ENCODE measurements at places on chromosomes 2 and 18.

DNA sequence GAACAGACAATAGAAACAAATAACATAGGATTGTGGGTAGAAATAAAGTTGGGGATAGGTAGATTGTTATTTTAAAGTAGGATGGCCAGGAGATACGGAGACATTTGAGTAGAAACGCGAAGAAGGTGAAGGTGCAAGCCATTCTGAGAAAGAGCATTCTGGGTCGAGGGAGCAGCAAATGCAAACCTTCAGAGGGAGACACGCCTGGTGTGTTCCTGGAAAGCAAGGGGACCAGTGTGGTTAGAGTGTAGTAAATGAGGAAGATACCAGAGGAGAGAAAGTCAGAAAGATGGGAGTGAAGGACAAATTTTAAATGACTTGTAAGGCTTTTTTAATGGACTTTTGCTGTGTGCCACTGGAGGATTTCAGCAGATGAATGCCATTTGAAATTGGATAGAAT lies 1.7 kb downstream of the CYP20A1 start:
- DNase-seq: no peak

DNA sequence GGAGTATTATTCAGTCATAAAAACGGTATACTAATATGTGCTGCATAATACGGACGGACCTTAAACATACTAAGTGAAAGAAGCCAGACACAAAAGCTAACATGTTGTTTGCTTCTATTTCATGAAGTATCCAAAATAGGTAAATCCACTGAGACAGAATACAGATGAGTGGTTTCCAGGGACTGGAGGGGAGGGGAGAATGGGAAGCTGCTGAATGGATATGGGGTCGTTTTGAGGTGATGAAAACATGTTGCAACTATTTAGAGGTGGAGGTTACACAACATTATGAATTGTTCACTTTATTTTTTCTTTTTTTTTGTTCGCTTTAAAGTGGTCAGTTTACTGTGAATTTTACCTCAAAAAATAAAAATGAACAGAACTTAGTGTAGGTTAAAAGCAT lies 52.9 kb downstream of the RAB10 start:
- DNase-seq: no peak

GRCh38 chr18:907885-908757 lies 3.5 kb downstream of the ADCYAP1 start:
- no peak for DNase-seq

- no peak for DNase-seq
These were observed 352.7 kb upstream of the SLC39A10 start for GRCh38 chr2:195304310-195304709.

DNA sequence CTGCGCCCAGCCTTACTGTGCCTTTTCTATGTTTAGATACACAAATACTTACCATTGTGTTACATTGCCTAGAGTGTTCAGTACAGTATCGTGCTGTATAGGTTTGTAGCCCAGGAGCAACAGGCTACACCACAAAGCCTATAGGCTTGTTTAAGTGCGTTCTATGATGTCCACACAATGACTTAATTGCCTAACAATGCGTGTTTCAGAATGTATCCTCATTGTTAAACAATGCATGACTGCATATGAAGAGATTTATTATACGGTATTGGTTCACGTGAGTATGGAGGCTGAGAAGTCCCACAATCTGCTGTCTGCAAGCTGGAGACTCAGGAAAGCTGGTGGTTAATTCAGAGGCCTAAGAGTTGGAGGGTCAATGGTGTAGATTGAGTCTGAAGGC lies 46.1 kb upstream of the MGAT4A start:
- no peak for DNase-seq

GRCh38 chr2:9781252-9781651 lies 62.0 kb upstream of the TAF1B start:
- DNase-seq: no peak

DNA sequence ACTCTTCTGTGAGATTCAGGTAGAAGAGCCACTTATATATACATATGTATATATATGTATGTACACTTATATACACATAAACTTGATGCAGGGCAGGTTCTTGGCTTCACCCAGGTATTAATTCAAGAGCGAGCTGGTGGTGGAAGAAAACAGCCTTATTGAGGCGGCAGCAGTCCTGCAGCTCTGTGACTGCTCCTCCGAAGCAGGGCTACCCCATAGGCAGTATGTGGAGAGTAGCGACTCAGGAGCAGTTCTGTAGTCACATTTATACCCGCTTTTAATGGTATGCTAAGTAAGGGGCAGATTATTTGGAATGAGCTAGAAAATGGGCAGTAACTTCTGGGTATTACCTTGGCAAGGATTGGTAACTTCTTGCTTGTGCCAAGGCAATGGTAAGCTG lies 280.6 kb upstream of the TFPI start:
- DNase-seq: no peak

DNA sequence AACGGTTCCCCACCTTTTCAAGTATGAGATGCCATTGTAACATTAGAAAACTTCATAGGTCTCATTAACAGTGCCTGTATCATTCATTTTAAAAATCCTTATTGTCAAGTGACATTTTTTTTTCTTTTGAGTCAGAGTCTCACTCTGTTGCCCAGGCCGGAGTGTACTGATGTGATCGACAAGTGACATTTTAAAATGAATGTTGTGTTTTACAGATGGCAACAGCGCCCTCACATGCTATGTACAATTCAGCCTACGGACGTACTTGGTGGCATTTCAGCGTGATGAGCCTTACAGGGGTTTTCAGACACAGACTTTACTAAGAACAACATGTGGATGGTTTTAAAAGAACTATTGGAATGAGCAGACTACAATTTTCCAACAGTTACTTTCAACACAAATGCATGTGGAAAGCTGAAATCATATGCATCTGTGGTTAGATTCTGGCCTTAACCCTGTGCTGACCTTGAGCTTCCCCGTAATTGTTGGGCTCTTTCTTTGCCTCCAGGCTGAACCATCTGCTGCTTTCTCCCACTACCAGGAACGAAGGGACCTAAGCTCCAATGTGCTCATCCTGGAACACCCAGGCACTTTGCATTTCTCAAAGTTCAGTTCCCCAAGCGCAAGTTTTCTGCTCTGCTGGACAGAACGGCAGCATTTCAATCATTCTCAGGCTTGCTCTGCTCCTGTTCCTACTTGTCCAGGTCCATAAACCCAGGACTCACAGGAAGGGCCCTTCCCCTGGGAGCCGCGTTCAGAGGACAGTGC lies 119.9 kb upstream of the NDUFV2 start:
- no peak for DNase-seq

GRCh38 chr2:73232403-73233153 lies 461 bp downstream of the PRADC1 start:
- DNase-seq: no peak

DNA sequence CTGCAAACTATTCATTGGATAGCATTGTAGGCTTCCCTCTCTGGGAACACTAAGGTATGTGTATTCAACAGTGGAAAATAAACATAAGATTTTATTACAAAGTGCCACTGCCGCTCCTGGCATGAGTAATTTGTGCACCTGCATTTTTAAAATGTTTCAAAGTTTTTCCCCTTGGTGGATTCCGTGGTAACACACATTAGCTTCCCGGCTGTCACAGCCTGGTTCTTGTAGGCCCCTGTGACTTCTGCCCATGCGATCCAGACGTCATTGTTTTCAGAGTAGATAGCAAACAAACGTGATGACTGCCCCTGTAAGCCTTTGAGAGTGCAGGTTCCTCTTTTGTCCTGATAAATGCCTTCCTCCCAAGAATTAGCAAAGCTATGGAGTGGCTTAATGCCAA lies 421.0 kb downstream of the ZNF521 start:
- no peak for DNase-seq

DNA sequence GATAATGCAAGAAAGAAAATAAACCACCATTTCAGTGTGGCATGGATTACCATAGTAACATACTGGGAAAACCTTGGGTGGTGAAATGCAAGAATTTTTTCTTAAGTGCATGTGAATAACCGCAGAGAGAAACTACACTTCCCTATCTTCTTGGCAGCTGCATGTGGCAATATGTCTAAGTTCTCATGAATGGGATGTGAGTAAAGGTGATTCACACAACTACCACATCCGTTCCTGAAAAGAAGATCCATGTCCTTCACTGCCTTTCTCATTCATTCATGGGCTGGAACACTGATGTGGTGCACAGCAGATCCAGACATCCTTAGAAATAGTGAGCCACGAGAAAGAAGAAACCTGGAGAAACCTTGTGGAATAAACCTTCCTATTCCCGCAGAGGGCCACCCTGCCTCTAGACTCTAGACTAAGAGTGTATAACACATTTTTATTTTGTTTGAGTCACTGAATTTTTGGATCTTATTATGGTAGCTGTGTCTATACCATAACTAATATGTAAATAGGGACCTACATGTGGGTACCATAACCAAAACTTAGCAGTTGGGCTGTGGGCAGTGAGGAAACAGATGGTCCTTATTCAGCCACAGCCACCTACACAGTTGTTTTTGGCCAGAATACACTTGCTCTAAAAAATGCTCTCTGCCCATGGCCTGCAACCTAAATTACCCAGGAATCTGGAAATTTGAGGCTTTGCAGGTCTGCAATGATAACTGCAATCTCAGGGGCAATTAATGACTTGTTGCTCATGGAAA lies 573.3 kb downstream of the LRP1B start:
- DNase-seq: no peak

DNA sequence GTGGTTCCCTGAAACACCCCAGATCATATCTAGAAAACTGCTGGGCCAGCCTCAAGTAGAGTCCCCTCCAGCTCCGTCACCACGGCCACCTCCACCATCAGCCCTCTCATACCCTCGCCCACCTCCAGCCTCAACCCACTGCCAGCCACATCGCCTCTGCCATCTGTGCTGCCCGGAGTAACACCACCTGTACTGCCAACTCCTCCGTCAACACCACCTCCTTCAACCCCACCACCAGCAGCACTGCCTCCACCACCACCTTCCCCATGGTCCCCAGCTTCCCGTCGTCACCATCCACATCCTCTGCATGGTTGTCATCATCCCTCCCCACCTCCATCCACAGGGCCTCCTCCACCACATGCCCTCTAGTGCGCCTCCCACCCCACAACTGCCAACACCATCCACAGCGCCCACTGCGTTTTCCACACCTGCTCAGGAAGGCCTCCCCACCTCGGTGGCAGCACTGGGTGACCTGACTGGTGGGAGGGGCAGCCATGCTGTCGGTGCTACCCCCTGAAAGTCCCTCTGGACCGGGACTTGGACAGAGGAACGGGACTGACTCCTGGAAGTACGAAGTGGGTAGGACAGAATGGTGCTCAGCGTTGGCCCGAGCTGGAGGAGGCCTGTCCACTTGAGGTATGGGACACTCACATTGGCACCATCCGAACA lies 1.6 kb downstream of the SNED1 start:
- no peak for DNase-seq

- no peak for DNase-seq
These were observed 31.1 kb upstream of the CD8A start for GRCh38 chr2:86821842-86822241.
